ENCODE measurements at places on chromosomes 1 and 21.

GRCh38 chr21:44579833-44580144 lies 615 bp downstream of the KRTAP10-5 start:
- no peak for DNase-seq

DNA sequence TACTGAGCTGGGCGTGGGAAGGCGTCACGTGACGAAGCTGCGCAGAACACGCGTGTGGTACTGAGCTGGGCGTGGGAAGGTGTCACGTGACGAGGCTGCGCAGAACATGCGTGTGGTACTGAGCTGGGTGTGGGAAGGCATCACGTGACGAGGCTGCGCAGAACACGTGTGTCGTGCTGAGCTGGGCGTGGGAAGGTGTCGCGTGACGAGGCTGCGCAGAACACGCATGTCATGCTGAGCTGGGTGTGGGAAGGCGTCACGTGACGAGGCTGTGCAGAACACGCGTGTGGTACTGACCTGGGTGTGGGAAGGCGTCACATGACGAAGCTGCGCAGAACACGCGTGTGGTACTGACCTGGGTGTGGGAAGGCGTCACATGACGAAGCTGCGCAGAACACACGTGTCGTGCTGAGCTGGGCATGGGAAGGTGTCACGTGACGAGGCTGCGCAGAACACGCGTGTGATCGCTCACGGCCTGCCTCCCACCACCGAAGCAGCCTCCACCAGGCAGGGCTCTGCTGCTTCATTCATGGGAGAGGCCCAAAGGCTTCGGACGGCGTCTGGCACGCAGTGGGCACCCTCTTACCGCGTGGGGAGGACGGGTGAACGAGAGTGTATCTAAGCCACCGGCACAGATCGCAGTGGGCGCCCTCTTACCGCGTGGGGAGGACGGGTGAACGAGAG lies 24.0 kb downstream of the CFAP74 start:
- DNase-seq, result no peak

DNA sequence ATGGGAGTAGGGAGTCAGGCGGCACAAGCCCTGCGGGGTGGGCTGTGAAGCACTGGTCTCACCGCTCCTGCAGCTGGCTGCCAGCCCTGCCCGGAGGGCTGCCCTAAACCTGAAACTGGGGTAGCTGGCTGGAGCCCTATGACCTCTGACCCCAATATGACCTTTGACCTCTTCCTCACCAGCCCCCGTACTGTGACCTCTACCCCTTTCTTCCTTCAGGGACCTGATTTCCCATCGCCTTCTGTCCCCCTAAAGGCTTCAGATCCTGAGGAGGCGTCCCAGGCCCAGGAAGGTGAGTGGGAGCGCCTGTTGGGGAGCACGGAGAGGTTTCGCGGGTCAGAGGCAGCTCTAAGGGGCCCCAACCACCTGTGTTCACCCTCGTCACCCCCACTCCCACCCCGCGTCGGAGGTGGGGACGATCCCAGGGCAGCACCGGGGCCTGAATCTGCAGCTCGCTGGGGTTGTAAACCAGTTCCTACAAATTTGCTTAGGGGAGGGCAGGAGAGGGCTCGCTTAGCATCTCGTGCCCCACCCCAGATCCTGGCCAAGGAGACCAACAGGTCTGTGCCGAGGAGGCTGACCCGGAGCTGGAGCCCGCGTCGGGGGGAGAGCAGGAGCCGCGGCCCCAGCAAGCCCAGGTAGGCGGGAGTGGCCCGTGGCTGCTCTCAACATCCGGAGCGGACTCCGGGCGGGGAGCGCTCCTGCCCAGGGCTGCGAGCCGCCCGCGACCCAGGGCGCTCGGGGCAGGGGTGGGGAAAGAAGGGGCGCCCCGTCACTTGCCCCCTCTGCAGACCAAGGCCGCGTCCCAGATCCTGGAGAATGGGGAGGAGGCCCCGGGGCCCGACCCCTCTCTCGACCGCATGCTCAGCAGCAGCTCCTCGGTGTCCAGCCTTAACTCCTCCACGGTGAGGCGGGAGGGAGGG lies 7.3 kb downstream of the SYTL1 start:
- DNase-seq, result peak; percentile 48

GRCh38 chr1:50419907-50420677 lies 3.2 kb downstream of the DMRTA2 start:
- DNase-seq, result no peak

DNA sequence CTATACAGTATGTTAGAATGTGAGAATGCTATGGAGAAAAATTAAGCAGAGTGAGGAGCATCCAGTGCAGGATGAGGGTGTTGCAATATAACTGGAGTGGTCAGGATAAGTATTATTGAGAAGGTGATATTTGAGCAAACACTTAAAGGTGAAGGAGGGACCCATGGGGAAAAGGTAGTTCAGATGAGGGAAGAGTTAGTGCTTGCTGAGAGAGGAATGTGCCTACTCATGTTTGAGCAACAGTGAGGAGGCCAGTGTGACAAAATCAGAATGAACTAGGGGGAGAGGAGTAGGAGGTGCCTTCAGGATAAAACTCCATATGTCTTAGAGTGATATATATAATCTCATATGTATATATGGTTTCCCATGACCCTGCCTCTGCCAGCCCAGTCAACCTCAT lies 6.2 kb upstream of the TRIM45 start:
- DNase-seq, result peak; percentile 58

DNA sequence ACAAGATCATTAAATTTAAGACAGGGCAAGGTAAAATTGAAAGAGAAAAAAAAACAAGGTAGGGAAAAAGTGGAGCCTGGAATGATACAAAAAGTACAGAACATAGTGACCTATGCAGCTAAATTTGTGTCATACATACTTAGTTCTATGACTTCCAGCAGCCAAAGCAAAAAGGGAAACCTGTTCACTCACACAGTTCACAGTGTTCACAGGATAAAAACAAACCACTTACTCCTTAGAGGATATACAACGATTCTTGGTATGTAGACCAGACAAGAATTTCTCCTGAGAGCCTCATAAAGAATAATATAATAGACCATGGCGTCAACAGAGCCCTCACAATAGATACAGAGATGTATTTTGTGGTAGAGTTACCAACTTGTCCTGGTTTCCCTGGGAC lies 27.5 kb downstream of the COA7 start:
- no peak for DNase-seq

DNA sequence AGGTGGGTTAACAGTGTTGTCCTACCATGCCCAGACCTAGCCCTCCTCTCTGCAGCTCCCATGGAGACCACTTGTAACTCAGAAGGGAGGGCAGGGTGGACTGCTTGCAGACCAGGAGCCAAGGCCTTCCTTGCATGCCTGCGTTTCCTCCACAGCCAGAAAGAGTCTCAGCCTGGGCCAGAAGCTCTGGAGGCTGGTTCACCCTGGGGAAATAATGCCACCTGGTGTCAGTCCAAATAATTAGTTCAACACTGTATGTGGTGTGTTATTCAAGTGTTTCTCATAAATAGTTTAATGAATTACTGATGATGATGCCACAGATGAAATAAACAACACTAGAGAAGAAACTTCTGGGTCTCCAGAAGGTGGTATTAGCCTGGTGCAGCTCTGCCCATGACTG lies 16.9 kb upstream of the VANGL1 start:
- DNase-seq, result no peak

GRCh38 chr1:11822091-11822490 lies 16.1 kb downstream of the CLCN6 start:
- peak; percentile 36 for DNase-seq

GRCh38 chr1:98480271-98480670 lies 181.2 kb upstream of the SNX7 start:
- peak; percentile 27 for DNase-seq

- DNase-seq, result no peak
Measured at GRCh38 chr1:83060221-83060620, 938.7 kb downstream of the TTLL7 start.

DNA sequence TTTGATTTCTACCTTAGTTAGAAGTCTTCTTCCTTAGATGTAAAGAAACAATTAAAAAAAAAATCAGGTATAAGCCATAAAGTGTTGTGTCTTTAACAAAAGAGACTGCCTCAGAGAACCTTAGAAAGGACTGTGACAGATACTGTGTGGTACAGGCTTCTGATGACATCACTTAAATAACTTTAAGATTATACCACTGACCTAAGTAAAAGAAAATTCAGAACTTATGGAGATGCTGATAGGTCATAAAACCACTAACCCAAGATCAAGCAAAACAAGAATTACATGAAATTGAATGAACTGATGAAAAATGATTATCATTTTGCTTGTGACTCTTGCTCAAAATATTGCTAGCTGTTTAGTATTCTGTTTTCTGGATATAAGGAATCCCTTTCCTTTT lies 220.8 kb downstream of the NRIP1 start:
- DNase-seq, result no peak

DNA sequence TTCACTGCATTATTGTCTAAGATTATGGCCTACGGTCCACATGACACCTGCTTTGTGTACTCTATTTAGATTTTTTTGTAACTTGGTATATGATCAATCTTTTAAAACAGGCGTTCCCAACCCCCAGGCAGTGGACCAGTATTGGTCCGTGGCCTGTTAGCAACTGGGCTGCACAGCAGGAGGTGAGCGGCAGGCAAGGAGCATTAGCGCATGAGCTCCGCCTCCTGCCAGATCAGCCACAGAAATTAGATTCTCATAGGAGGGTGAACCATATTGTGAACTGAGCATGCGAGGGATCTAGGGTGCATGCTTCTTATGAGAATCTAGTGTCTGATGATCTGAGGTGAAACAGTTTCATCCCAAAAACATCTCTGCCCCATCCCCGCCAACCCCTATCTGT lies 228.4 kb upstream of the NR5A2 start:
- DNase-seq, result no peak

GRCh38 chr1:35575416-35575958 lies 2.4 kb downstream of the TFAP2E start:
- no peak for DNase-seq

DNA sequence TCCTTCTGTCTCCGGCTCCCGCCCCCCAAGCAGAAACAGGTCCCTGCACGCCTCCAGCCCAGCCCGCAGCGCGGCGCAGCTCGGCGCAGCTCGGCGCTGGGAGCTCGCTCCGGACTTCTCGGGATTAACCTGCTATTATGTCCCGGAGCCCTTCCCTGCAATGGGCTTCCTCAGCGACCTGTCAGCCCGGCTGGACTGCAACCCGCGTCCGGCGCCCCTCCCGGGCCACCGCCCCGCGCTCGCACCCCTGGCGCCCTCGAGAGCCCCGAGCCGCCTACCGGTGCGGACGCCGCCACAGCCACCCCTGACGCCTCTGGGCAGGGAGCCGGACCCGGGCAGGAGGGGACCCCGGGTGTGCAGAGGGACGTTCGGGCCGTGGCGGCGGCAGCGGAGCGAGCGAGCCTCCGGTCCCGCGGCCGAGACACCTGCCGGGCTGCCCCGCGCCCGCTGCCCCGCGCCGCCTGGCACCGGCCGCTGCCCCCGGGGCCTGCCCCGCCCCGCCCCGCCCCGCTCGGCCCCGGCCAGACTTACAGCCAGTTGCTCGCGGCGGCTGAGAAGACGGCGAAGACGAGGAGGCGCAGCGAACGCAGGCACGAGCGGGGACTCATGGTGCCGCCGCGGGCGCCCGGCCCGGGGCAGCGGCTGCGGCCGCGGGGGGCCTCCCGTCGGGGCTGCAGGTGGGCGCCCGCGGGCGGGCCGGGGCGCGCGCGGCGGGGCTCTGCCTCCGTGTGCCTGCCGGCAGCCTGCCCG lies 407 bp downstream of the WNT4 start:
- no peak for DNase-seq

DNA sequence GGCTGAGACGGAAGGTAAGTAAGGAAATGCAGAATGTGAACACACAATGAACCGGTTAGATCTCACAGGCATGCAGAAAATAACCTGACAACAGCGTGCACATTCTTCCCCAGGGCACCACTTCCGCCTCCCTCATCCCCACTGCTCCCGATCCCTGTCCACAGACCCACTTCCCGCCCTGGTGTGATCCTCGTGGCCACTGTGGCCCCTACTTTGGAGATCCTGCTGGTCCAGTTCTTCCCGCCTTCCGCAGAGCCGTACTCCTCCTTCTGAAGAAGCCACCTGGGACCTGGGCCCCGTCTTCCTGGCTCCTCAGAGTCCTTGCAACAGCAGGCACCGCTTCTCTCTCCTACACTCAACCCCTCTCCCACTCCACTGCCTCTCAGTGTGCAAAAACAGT lies 1.4 kb upstream of the GSTM4 start:
- DNase-seq, result no peak

DNA sequence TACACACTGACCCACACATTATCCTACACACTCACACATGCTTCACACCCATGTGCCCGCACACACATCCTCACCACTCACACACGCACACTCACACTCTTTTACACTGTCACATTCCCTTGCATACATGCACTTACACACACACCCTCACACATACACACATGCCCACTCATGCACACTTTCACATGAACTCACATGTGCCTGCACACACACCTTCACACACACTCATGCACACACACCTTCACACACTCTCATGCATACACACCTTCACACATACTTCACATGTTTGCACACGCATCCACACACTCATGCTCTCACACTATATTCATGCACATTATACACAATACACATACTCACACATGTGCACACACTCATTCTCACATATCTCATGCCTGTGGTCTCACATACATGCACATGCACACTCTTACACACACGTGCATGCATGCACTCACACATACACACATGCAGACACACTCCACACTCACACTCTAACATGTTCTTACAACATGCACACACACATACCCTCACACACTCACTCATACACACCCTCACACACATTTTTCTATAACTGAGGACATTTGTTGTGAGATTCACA lies 42.3 kb downstream of the RXRG start:
- DNase-seq, result no peak

- DNase-seq, result no peak
Measured at GRCh38 chr1:234538062-234538731, 59.2 kb upstream of the TARBP1 start.

DNA sequence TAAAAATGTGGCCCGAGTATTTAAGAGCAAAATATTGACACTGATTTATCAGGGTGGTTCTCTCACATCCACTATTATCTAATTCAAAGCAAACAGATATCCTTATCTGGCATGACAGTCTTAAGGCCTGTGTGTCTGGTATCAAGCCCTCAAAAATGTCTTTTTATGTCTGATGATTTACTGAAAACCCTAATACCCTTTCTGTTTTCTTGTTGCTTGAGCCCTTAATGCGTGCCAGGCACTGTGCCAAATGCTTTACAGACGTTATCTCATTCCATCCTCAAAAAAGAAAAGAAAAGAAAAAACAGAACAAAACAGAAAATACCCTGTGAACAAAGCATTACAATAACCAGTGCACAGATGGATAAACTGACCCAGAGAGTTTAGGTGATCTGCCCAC lies 5.7 kb downstream of the DUSP23 start:
- peak; percentile 28 for DNase-seq

DNA sequence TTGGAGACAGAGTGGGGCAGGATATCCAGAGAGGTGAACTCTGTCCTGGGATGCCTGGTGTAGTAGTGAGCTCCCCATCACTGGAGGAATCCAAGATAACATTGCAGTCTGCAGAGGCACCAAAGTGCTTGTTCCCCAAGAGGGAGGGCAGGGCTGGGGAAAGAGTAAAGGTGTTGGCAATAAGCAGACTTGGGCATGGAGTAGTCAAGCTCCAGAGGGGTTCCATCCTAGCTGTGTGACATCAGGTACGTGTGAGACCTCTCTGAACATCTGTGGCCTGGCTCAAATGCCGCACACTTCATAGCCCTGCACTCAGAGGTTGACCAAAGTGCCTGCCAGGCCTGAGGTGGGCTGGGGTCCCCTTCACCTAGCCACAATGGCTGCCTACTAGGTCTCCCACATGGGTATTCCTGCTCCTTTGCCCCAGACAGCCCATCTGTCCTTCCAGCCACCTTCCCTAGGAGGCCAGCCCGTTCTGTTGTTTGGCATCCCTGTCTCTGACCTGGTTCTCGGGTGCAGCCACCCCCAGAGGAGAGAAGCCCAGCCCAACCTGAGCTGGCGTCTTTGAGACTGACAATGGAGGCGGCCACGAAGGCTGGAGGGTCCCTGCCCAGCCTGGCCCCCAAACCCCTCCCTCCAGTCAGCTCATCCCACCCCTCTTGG lies 2.8 kb upstream of the ARF1 start:
- DNase-seq, result no peak

Measured in foreskin fibroblast (primary cell).